ENCODE measurements at places on chromosomes 6 and 20.

DNA sequence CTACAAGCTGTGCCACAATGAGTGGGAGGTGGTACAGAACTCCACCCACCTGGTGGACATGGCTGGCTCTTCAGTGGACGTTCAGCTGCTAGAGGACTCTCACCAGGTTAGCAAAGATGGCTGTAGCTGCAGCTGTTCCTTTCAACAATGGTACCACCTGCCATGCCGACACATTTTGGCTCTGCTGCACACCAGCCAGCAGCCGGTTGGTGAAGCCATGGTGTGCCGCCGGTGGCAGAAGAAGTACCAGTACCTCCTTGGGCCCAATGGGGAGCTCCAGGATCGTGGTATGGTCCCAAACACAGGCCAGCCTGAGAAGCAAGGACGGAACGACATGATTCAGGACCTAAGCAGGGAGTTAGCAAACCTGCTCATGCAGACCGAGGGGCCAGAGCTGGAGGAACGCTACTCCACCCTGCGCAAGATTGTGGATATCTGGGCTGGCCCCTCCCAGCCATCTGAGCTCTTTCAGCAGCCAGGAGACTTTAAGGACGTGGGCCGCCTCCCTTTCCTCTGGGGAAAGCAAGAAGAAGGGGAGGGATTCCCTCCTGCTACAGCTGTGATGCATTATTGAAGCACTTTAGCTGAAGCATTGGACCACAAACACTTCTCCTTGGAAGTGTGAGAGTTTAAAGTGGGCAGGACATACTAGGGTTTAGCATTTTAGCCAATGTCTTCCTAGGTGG is 2.8 kb upstream of the ZSWIM1 start:
- DNase-seq, result no peak

DNA sequence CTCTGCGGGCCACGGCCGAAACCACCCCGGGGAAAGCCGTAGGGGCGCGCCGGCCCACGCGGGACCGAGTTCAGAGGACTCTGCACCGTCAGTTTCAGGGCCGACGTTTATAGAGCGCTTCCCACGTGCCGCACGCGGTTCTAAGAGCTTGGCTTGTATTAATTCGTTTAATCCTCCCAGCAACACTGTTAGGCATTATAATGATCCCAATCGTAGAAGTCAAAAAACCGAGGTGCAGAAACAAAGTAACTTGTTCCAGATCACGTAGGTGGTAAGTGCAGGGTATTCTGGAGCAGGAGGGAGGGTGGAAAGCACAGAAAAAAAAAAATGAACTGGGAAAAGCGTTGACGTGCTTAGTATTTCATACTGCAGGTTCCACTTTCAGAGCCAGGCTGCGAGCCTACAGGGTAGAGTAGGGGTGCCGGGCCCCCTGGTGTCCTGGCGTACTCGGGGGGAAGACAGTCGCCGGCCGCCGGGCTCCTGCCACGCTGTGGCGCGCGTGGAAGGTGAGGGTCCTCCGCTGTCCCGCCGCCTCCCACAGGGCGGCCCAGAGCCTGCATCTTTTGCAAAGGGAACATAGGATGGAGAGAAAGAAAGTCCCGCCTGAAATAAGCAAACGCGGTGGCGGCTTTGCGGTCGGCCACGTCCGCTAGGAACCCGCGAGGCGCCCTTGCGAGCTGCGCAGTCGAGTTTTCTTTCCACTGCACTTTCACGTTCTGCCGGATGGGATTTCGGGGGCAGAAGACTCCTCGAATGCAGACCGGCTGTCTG is 10.2 kb upstream of the FOXF2 start:
- DNase-seq, result peak; percentile 38

DNA sequence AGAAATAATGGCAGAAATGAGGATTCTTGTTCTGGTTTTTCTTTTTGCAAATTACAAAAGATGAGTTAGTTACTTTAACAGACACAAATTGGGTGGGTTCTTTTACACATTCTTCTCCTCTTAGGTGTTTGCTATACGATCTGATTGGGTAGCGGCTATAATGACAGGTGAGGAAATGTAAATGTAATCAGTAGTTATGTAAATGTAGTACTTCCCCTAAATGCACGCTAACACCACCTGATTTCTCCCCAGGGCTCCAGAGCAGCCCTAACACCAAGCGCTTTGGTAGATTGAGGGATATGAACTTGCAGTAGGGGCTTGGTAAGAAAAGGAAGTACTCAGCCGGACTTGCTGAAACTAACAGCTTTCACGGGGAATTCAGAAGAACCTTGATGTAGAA is 499.4 kb upstream of the NOX3 start:
- no peak for DNase-seq

DNA sequence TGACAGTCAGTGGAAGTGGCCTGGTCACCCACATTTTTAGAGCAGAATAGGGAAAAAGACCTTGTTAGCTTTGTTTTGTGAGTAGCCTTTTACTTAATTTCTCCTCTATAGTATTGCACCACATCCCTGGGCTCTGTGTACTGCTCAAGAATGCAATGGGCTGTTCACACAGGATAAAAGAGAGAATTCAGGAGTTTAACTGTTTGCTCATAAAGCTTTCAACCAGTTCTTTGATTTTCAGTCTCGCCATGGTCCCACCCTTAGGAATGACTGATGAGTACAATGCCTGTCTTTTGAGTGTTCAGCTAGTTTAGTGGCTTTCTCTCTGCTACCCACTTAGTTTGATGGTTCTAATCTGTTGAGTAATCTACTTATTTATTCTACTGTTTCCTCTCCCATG is 129.7 kb downstream of the PLG start:
- DNase-seq, result no peak

GRCh38 chr6:73702444-73702843 is 6.4 kb downstream of the CD109 start:
- no peak for DNase-seq

All from activated CD4-positive, alpha-beta memory T cell treated with anti-CD3 and anti-CD28 coated beads, Interleukin-2, amount 10 ng/mL, durations not matched to agents 7 days and 5 days (primary cell).